Activated naive CD8-positive, alpha-beta T cell treated with anti-CD3 and anti-CD28 coated beads for 36 hours (primary cell): ENCODE measurements at places on chromosomes 5 and 9. TPM values are rescaled to one million over a fixed set of nuclear protein-coding genes. Genes with fewer than 3 reads are reported as not detected.
A peak's percentile ranks its signal among the peaks of the same experiment; 100 is the strongest.

GRCh38 chr5:179393078-179393477, 47.8 kb upstream of the ADAMTS2 start:
- no peak for DNase-seq

- peak; percentile 42 for DNase-seq
These were observed 10.4 kb downstream of the LRRC8A start for GRCh38 chr9:128892221-128892921.

DNA sequence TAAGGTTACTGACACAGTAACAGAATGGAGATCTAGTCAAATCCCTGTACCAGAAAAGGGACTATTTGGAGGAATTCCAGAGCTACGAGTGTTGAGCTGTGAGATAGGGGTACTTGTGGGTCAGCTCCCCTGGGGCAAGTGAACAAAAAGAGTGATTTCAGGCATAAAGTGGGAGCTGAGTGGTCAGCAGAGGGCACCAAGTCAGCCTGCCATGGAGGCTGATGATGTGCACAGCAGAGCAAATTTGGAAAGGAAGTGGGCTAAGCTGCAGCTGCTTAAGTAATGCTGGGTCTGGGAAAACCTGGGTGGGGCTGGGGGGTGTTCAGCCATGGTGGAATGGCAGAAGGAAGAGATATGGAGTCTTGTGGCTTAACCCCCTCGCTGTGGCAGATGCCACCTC, 327.9 kb downstream of the NTRK2 start:
- DNase-seq = no peak

GRCh38 chr5:112757468-112758208, 20.0 kb downstream of the APC start:
- no peak for DNase-seq

DNA sequence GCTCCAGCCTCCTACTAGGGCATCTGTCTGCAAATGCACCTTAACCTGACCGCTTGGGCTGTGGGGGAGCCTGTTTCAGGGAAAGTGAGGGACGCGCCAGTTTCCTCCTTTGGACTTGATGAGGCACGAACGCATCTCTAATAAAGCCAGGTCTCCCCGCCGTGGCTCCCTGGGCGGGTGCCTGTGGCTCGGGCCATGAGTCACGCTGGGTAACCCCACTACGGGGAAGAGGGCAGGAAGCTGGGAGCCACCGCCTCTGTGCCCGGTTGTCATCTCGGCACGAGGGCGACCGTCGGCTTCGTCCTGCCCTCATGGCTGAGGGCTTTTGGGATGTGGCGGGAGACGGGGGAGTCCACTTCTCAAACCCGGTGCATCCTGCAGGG, 12.1 kb downstream of the NOTCH1 start:
- peak; percentile 81 for DNase-seq

TPRN gene
- 7.3 TPM for total RNA-seq

FGF10 gene
- not detected for total RNA-seq

- DNase-seq = no peak
These were observed 69.0 kb downstream of the KLHL3 start for GRCh38 chr5:137666901-137667300.

- DNase-seq = no peak
These were observed 13.6 kb downstream of the SLF1 start for GRCh38 chr5:94632024-94632423.

GRCh38 chr5:132162945-132163344, 64.7 kb downstream of the P4HA2 start:
- DNase-seq = no peak

GRCh38 chr9:129336130-129336528, 158.1 kb upstream of the IER5L start:
- DNase-seq = no peak

- no peak for DNase-seq
These were observed 7.4 kb downstream of the NKD2 start for GRCh38 chr5:1016036-1016435.

RPP25L gene
- total RNA-seq = 31.6 TPM

FAM151B gene
- 0.35 TPM for total RNA-seq

- DNase-seq = no peak
These were observed 136.6 kb upstream of the RAPGEF1 start for GRCh38 chr9:131876486-131876885.

AGXT2 gene
- total RNA-seq = not detected

VCAN gene
- total RNA-seq = not detected

FOXD4L5 gene
- not detected for total RNA-seq

MARCHF11 gene
- total RNA-seq = not detected

PDGFRB gene
- 1.1 TPM for total RNA-seq

GRCh38 chr5:14424011-14424685, 157.4 kb upstream of the OTULINL start:
- DNase-seq = peak; percentile 61

GRCh38 chr9:134787601-134788531, 92.7 kb upstream of the FCN2 start:
- DNase-seq = no peak

- DNase-seq = no peak
These were observed 154.2 kb downstream of the DOCK2 start for GRCh38 chr5:169791251-169791650.

- no peak for DNase-seq
These were observed 4.3 kb downstream of the PRDM12 start for GRCh38 chr9:130668659-130669058.

DNA sequence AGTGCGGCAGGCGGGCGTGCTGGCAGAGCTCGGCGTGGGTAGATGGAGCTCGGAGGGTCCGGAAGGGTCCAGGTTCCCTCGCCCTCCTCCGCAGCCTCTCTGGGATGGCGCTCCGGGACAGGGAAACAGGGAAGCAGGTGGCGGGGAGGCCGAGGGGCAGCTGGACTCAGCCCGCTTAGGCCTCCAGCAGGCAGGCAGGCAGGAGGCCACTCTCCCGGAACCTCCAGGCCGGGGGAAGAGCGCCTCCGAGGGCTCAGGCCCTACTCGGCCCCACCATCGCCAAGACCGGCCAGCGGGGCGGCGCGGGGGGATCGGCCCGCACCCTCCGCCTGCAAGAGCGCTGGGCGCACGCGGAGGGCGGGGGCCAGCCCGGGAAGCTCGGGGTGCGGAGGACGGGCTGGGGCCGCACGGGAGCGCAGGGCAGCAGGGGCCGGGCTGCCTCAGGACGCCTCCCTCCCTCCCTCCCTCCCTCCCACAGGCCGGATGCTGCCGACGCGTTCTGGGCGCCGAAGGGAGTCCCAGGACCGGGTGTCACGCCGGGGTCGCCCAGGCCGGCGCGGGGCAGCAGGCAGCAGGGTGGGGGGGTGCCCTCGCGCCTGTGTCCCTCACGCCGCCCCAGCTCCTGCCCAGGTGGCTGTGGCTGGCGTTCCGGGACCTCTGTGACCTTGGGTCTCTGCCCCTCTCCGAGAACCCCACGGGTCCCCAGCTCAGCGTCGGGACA, 977 bp downstream of the MGAT4B start:
- peak; percentile 57 for DNase-seq

DNA sequence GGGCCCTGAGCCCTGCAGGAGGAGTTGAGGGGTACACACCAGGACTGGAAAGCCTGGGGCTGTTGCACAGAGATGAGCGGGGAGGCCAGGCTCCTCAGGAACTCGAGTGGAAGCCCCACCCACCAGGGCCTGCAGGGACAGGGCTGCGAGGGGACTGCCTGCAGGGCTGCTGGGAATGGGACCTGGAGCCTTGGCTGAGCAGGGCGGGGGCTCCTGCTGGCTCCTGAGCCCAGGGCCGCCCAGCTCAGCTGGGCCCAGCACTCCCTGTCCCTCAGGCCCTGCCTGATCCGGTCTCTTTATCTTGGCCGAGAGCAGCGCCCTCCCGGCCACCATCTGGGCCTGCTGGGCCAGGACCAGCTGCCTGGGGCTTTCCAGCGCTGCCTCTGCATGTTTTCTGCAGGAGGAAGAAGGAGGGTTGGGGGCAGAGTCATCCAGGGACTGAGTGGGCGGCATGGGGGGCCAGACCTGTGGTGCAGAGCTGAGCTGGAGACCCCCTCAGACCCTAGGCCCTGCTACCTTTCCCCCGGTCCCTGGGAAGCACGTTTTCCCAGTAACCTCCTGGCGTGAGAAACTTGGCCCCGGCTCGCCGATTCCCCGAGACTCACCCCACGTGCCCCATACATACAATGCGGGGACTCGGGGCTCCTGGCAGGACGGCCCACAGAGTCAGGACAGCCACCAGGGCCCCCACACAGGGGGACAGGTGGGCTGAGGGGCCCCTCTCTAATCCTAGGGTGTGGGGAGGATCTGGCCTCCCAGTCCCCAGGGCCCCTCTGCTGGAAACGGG, 9.4 kb downstream of the LCN12 start:
- DNase-seq = no peak

DNA sequence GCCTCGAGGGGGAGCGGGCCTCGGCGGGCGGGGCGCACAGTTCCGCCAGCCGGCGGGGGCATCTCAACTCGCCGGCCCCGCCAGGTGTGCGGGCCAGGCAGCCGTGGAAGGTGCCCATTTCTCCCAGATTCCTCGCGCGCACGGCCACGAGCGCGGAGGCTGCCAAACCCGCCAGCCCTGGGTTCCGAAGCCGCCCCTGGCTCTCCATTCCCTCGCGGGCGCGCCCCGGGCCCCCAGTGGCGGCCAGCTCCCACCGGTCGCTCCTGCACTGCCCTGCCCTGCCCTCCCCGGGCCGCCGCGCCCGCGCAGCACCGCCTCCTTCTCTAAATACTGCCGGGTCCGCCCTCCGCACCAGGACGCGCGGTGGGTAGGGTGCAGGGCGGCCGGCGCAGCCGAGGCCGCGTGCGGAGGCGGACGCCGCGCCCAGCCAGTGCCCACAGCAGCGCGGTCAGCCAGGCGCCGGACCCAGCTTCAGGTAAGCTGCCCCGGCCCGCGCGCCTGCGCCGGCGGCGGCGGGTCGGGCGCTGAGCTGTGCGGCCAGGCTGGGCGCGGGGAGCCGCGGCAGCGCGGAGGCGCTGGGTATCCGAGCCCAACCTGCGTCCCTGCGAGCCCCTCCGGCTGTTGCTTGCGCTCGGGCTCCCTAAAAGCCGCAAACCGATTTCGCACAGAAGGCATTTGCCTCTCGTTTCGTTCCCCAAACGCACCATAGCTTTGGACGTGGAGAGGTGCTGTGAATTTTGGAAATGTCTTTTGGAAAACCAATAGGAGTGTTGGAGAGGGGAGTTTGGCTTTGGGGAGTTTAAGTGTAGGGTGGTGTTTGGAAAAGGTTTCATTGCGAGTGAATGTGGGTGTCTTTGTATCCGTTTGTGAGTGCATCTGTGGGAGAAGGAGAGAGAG, at the start of gene TMEM171:
TSS of gene TMEM171 (plus strand) at position 354 of the 897 bp plus-strand sequence. CDS start 2,799 bp downstream, outside the sequence.
- peak; percentile 22 for DNase-seq

DNA sequence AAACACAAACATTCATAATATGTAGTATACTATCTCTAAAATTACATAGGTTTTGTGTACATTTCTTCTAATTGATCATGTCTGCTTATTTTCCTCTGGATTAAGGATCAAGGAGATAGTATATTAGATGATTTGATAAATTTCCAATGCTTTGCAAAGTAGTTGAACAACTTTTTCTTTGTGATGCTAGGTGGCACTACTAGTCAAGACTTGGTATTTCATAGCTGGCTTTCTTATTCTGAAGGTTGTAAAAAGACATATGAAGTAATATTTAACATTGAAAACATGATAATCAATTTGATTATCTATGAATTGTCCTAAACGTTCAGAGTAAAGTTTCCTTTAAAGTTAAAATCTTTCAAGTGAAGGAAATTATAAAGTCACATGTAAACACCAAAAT, 106.1 kb upstream of the FGF10 start:
- no peak for DNase-seq

DNA sequence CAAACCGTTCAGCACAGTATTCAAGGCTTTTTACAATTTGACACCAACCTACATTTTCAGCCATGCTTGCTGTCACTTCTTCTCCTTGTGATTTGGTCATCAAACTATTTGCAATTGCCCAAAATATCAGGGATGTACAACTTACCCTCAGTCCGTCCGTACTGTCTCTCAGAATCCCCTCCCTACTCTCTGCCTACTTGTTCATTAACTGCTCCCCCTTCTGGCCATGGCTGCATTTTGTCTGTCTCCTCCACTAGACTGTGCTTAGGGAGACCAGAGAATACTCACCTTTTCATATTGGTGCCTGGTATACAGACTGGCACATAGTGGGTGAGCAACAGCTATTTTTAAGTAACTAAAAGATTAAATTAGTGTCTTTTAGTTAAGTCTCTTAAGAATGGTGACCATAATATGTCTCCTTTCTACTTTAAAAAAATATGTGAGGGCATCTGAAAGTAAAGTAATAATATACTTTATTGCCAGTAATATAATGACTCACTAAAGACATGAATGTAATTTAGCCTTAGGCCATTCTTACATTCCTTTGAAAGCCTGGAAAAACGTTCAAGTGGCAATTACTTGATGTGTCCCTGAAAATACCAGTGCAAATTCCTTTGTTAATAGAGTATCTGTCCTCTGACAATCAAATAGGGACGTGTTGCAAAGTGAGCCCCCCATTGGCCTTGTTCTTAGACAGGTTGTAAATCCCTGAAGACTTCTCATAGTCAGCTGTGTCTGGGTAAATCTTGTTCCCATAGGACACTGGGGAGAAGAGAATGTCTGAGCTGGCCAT, 27.8 kb downstream of the PRLR start:
- peak; percentile 17 for DNase-seq

GRCh38 chr5:72242796-72243475, 77.1 kb downstream of the MRPS27 start:
- no peak for DNase-seq
